T-helper 2 cell (primary cell): ENCODE measurements at places on chromosomes 12 and 14.

GRCh38 chr12:94372461-94372860 is 87.2 kb downstream of the CEP83 start:
- DNase-seq: no peak

DNA sequence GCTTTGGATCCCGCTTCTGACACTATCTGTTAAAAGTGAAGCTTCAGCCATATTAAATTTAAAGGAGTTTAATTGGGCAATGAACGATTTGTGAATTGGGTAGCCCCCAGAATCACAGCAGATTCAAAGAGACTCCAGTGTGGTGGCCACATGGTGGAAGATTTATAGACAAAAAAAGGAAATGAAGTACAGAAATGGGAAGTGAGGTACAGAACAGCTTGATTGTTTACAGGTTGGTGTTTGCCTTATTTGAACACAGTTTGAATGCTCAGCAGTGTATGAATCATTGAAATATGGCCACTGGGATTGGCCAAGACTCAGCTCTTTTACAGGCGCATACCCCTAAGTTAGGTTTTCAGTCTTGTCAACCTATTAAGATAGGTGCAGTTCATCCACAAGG is 21.9 kb downstream of the CCDC91 start:
- no peak for DNase-seq

GRCh38 chr12:72535212-72535990 is 263.2 kb downstream of the TRHDE start:
- no peak for DNase-seq

DNA sequence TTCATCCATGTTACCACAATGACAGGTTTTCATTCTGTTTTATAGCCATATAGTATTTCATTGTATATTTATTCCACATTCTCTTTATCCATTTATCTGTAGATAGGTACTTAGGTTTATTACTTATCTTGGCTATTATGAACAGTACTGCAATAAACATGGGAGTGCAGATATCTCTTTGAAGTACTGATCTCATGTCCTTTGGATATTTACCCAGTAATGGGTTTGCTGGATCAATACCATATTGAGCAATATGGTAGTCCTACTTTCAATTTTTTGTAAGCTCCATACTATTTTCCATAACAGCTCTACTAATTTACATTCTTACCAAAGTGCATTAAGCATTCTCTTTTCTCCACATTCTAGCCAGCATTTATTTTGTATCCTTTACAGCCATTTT is 235.8 kb upstream of the ALG10 start:
- DNase-seq: no peak

GRCh38 chr14:80770114-80770908 is 171.2 kb downstream of the CEP128 start:
- no peak for DNase-seq

DNA sequence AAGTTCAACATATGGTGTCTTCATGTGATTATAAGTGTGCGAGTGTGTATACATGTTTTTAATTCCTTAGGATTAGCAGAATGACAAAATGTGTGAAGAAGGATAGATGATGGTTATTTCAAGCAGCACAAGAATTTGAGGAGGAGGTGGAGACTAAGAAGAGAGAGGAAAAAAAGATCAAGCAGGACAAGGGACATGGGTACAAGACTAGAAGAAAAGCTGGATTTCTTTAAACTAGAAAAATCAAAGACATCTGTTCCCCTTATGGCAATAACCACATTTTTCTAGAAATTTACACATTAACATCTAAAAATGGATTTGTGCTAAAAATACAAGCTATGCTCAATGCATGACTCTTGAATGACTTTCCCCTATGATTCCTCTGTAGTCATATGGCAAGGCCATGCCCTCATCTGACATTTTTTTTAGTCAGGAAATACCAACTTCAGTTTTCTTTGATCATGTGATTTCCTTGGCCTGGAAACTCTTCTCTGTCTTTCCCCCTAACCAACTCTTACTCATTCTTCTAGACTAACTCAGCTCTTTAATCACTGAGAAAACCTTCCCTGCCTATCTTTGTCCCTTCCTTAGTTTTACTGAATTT is 435.8 kb downstream of the NRXN3 start:
- DNase-seq: no peak

DNA sequence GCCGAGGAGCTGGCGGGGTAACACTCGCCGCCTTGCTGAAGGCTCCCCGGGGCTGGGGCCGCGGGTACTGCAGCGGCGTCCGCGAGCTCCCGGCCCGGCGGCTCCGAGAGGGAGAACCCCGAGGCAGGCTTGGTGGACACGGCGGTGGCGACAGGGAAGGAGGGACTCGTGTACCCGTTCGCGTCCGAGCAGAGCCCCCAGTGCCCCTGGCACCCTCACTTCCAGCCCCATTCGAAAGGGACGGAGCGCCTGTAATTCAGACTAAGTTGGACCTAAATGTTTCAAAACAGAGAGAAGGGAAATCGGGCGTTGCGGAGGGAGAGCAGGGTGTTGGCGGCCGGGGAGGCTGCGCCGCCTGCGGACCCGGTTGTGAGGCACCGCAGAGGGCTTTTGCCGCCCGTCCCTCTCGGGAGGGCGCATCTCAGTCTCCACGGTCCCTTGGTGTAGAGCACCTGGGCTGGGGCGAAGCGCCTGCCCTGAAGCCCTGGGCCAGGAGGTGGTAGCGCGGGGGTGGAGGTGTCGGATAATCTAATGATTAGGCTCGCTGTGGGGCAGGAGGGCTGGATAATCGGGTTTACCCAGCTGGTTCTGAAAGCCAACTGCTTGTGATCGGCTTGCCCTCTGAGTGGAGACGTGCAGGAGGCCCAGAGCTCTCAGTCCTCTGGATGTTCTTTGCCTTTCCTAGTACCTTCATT is 771 bp downstream of the DAAM1 start:
- no peak for DNase-seq

DNA sequence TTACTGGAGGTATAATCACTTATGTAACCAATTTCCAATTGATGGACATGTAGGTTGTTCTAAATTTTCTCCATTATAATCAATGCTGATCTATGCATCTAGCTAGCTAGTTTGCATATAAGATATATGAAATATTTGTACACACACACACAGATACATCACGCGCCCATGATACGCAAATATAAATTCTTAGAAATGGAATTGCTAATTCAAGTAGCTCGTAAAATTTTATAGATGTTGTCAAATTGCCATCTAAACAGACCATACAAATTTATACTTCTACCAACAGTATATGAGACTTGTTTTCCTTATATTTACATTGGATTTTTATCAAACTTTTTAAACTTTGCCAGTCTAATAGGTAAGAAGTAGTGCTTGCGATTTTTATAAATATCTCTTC is 29.1 kb upstream of the TRIM9 start:
- DNase-seq: no peak

GRCh38 chr12:55908726-55909512 is 18.8 kb downstream of the PYM1 start:
- no peak for DNase-seq

GRCh38 chr14:35341454-35341750 is 49.2 kb downstream of the PSMA6 start:
- no peak for DNase-seq

DNA sequence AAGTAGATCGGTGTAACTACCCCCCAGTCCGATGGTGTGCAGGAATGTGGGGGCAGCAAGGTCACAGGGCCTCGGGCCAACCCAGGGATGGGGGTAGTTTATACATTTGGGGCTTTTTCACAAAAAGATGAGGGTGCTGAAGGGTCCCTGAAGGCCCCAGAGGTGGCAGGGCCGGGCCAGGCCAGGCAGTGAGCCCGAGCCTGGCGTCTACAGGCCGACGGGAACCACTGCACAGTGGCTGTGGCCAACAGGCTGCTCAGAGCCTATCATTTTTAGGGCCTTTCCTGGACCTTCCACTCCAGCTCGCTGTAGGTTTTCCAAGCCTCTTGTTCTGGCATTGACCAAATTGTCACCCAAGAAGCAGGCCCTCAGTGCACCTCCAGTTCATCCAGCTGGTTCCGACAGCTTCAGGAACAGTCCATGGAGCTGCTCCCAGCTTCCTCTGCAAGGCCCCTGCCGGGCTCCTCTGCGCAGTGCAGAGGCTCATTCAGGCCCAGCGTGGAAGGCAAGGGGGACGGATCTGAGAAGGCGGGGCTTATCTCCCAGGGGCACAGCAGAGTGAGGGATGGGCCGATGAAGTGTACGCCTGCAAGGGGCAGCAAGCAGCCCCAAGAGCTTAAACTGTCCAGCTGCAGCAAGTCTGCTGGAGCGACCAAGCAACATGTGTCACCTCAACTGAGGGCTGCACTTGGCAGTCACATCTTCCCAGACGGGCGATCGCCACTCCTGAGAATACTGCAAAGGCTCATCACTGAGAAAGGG is 13.9 kb downstream of the CDCA4 start:
- DNase-seq: no peak
